Activated naive CD4-positive, alpha-beta T cell treated with anti-CD3 and anti-CD28 coated beads, Interleukin-2, amount 10 ng/mL, durations not matched to agents 7 days and 5 days (primary cell): ENCODE measurements at places on chromosomes 1 and 21.

DNA sequence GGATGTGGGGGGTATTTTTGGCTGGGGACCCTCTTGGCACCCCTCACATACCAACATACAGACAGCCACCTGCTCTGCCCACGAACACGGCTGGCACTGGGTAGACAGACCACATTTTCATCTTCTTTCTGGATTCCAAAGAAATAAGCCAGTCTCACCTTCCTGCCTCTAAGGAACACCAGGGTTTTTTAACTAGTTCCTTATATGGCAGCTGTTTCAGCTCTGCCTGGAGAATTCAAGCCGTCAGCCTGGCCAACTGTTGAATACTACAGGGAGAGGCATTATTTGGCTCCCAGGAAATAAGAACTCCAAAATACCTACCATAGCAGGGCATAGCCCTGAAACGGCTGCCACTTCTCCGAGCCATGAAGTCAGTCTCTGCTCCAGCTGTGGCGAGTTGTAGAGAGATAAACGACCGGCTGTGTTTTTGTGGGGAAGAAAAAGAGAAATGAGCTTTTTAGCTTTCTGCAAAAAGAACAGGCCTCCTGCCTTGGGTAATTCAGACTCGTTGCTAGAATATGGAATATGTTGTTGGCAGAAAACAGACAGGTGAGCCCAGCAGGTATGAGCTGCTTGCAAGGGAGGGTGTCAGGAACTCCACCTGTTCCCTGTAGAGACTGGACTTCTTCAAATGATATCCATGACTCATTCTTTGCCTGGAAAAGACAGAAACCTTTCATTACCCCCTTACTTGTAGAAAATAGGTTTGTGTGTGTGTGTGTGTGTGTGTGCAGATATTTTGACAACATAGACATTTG, 51.8 kb downstream of the MT1HL1 start:
- DNase-seq: no peak

DNA sequence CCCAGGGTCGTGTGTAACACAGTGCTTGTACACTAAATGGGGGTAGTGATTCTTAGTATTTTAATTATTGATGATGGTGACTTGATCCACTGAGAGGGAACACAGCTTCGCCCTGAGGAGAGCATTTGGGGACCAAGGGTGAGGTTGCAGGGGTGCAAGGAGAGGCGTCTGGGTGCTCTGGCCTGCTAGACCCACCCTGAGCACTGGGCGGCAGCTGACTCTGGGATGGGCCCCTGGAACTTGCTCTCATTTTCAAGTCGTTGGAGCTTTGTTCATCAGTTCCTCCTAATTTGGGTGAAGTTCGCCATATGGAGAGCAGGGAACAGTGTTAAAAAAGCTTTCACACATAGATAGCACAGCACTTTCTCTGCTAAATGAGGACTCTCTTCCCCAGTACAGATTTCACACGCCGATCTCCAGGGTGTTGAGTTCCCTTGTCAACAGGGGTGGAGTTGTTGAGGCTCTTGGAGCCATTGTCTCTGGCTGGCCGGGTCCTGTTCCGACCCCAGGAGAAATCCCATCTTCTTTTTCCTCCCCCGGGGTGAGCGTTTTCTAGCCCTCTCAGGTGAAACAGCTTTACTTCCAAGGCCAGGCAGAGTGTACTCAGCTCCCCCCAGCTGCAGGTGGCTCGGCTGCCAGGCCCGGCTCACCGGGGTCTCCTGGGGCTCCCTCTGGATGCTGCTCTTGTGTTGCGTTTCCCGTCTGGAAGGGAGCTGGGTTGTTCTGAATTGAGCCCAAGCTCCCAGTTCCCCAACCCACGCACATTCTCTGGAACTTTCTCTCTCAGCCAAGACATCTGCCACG, 367.4 kb downstream of the RPS6KC1 start:
- DNase-seq: no peak

GRCh38 chr1:152039461-152039860, 2.7 kb upstream of the S100A11 start:
- DNase-seq: no peak

- DNase-seq: no peak
These were observed 62.9 kb upstream of the CNTN2 start for GRCh38 chr1:204979891-204980649.

- DNase-seq: no peak
These were observed 119.8 kb downstream of the CYYR1 start for GRCh38 chr21:26453267-26453666.

DNA sequence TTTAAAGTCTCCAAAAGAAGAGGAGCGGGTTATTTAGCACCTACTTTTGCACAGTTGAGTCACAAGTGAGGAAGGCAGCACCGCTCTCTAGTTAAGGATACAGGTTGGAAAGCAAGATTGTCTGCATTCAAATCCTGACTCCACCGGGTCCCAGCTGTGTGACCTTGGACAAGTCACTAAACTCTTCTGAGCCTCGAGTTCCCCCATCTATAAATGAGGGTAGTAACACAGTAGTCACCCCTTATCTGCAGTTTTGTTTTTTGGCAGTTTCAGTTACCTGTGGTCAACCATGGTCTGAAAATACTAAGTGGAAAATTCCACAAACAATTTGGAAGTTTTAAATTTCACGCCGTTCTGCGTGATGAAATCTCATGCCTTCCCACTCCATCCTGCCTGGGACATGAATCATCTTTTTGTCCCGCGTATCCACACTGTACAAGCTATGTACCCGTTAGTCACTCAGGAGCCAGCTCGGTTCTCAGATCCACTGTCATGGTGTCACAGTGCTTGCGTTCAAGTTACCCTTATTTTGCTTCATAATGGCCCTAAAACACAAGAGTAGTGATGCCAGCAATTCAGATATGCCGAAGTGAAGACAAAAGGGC, 49.4 kb downstream of the CAPZB start:
- no peak for DNase-seq

GRCh38 chr1:174157157-174157806, 2.0 kb upstream of the RABGAP1L start:
- DNase-seq: peak; percentile 36

DNA sequence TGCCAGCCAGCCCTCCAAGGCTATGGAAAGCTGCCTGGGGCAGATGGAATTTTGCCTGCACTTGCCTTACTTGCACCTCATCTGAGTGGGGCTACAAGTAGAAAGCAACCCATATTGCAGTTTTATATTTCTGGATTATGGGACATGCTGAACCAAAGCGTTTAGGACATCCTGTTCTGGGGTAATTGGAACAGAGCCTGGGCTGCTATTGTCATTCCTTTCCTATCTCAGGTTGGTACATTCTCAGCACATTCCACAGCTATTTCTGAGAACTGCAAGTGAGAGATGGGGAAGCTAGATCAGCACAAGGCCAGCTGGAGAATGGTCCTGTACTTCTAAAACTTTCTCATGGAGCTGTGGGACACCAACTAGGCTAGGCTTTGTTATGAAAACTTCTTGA, 713.8 kb downstream of the KCNT2 start:
- DNase-seq: no peak

- DNase-seq: no peak
These were observed 22.6 kb downstream of the F5 start for GRCh38 chr1:169563650-169564049.

GRCh38 chr1:29762635-29763034, 526.3 kb downstream of the PTPRU start:
- DNase-seq: no peak

DNA sequence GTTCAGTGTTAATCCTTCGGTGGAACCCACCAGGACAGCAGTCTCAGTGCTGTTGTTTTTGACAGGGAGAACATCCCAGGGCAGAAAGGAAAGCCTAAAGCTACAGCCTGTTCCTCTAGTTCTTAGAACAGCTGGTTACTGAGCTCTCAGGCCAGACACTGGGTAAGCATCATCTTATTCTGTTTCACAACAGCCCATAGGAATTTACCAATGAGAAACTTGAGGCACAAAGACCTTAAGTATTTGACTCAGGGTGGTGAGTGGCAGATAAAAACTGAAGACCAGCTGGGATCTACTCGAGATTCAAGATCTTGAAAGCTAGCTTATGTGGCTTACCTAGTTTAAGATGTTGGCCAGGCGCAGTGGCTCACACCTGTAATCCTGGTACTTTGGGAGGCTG, 9.4 kb upstream of the NEK2 start:
- no peak for DNase-seq

DNA sequence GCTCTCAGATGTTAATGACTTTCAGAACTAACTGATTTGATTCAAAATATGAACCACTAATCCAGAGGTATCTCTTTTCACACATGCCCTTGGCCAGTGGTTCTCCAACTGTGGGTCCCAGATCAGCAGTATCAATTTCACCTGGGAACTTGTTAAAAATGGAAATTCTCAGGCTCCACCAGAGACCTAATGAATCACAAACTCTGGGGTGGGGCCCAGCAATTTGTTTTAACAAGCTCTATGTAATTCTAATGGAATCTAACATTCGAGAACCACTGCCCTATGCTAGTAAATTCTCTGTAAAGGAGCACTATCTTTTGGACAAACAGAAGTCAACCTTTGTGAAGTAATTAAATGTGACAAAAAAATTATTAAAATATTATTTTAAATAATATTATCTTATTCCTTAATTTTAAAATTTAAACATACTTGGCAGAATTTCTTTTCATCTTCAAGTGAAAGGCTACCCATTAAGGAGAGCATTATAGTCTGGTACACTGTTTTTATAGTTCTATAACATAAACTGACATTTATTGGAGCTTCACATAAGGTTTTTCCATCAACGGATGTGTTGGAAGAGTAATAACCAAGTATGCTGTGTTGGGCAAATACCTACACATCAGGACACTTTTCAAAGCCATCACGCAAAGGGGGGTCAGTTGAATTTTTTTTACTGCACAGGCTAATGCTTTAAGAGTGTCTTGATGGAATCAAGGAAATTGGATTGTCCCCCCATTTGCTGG, 130.4 kb downstream of the LHX4 start:
- no peak for DNase-seq

DNA sequence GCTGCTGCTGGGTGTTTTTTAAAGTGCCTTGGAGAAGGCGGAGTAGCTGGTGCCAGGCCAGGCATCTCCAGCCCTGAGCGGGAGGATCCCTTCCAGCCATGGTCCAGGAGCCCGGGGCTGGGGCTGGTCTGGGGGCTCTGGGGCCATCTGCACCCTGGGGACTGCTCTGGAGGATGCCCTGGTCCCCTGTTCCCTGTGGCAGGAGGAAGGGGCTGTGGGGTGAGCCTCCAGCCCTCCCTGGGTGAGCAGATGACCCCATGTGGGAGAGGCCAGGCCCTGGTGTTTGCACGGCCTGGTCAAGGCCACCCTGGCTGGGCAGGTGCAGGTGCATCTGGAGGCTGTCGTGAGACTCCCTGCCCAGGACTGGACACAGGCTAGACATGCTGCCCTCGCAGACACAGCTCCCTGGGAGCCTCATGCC, 56.7 kb downstream of the SLX9 start:
- DNase-seq: no peak

DNA sequence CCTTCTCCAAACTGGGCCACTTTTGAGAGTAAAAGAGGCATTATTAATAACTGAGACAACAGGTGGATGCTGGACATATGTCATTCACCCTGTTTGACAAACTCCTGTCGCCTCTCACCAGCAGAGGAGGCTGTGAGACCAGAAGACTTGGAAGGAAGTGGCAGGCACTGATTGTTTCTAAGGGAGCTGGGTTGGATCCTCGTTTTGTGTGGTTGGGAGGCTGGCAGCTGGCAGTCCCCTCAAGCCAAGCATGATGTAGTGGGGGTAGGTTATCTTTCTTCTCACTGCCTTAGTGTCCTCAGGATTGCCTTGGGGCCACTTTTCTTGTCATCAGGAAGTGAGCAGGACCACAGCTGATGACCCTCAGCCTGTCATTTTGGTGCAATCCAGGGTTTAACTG, 86.5 kb upstream of the KCNJ15 start:
- DNase-seq: peak; percentile 26

DNA sequence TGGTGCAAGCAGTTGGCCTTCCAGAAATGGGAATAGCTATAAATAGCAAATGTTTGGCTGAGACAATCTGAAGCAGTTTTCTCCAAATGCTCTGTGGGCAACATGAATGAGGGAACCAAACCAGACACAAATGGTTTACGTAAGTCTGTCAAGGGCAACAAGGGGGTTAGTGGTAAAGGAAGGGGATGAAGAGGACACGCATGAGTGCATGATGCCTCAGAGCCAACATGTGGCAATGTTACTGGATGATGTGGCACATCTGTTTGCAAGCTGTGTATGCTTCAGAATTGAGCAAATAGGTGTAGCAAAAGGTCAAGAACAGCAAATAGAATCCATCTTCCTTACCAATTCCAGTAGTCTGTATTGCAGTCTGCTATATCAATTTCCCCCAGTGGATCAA, 76.3 kb upstream of the LMO4 start:
- no peak for DNase-seq

- no peak for DNase-seq
These were observed 21.0 kb downstream of the IFNAR1 start for GRCh38 chr21:33345751-33346238.

DNA sequence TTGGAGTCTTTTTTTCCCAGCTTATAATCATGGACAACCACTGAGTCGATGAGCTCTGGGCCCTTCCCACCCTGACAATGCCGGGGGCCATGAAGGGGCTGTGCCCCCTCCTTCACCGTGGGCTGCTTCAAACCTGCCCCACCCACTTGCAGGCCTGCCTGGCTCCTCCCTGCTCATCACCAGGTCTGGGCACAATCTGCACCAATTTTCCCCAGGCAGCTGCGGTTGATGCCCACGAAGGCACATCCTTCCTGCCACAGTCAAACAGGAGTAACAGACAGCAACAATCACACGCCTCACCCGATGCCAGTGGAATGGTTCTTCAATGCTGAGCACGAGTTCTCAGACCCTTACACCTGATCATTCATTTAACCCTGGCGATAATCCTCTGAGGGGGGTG, 18.9 kb downstream of the PGLYRP3 start:
- DNase-seq: no peak

- DNase-seq: no peak
These were observed 221.7 kb downstream of the HHIPL2 start for GRCh38 chr1:222326006-222326709.

- DNase-seq: no peak
These were observed 7.9 kb upstream of the BACE2 start for GRCh38 chr21:41160036-41160435.

- no peak for DNase-seq
These were observed 8.7 kb upstream of the PIK3C2B start for GRCh38 chr1:204503122-204503912.

DNA sequence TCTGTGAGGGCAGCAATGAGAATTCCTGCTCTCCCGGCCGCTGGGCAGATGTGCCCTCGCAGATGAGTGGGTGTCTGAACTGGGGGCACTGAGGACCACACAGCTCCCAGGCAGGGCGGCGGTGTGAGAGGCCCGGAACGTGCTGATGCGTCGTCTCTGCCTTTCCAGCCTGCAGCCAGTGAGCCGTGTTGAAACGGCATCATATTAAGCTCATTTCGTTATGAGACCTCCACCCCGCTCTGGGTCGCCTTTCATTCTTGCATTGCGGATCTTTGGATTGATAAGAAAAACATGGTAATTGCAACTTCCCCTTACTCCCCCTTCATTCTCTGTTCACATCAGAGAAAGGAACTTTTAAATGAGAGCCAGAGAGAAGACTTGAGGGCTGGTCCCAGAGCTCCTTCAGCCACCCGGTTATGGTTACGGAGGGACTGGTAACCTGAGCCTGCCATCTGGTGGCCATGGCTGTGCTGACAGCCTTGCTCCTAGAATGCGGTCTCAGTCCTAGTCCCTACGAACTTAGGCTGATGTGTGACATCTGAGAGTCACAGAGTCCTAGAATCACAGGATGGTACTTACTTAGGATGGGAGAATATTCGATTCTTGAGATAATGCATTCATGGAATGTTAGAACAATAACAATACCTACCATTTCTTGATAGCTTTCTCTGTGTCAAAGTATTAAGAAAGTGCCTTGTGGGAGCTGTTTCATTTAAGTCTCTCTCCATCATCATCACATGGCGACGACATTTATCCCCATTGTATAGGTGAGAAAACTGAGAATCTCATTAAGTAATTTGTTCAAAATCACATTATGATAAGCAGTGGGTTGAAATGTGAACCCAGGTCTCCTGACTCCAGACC, 271.0 kb downstream of the TRABD2B start:
- DNase-seq: peak; percentile 75
